ENCODE measurements at places on chromosomes 4 and X.

GRCh38 chr4:123553733-123554637 is 157.4 kb downstream of the SPRY1 start:
- no peak for DNase-seq

DNA sequence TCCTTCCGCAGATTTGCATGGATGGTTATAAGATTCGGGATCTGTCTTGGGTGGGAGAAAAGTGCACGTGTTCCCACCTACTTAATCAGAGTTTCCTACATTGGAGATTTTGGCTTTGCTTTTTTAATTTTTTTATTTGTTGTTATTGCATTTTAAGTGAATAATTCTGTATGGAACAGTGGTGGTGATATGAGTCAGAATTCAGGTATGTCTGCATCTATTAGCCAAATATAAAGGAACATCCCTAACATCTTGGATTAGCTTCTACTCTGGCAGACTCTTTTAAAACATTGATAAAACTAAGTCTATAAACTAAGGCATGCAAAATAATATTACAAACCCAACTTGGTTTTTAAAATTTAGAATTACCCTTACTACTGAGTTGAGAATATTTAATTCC is 659.8 kb upstream of the EPHA5 start:
- no peak for DNase-seq

DNA sequence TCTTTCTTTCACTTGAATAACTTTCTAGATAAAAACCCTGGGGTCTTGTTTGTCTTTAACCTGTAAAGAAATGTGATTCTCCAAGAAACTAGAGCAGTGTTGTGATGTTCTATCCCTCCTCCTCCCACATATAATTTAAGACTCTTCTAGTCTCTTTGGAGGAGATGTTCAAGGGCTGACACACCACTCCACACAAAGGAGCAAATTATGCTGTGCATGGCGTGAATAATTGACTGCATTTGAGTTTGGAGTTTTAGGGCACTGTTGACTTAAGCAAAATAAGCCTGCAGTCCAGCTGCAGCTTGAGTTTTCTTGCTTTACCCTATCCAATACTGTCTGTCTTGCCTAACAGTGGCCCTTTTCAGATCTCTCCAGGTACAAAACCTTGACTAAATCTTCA is 119.7 kb downstream of the CHRDL1 start:
- DNase-seq = no peak

- no peak for DNase-seq
Measured at GRCh38 chr4:151048913-151049312, 33.8 kb upstream of the LRBA start.

GRCh38 chr4:73803213-73803612 is 33.3 kb upstream of the CXCL6 start:
- DNase-seq = no peak

- no peak for DNase-seq
Measured at GRCh38 chrX:155877288-155877687, 3.9 kb upstream of the VAMP7 start.

DNA sequence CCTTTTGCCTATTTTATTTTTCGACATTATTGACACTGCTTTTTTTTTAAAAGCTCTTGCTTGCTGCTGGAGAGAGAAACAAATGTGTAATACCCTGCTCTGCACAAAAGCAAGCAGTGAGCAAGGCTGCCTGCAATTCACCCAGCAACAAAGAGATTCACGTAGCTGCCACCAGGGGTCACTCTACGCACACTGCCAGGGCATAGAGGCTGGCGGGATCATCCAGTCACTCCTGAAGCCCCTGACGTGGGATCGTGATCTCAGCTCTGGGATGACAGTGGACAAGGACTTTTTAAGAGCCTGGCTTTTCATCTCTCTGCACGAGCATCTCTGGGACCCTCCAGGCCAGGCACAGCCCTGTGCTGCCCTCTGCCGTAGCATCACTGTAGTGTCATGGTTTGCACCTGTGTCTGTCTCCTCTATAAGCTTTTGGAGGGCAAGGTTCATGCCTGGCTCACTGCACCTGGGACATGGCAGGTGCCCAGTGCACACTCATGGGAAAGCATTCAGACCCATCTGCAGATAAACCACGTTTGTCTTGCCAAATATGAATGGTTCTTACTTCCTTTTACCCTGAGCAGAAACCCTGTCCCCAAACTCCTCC is 19.8 kb downstream of the C4orf50 start:
- DNase-seq = peak; percentile 29

DNA sequence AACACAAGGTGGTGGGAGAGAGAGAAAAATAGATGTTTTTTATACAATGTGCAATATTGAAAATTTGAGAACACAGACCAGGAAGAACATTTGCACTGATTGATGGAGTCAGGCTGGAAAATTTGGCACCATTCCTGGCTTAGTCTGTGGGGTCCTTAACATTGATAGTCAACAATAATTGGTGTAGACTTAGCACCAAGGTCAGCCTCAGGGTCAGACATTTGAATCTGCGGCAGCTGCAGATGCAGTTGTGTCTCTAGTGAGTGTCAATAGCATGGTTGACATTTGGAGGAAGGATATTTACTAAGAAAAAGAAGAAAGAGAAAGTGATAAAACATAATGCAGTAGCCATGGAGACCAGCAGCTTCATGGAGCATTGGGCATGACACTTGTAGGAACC is 31.5 kb upstream of the GLRA3 start:
- no peak for DNase-seq

DNA sequence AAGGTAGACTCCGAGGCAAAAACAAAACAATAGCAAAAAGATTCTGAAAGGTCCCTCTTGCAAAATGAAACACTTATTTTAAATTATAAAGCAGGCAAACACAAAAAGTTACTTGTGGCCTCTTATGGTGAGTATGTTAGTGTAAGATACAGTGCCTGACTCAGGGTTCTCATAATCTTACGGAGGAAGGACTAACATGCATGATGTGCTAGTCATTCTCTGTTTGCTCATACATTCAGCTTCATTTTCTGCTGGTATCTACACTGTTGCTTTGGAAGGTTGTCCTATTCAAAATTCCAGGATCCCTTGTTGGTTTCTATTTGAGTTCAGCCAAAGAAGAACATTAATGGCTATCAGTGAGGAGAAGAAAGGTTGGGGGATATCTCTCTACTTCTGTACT is 249.1 kb upstream of the FAM47A start:
- DNase-seq = no peak

GRCh38 chr4:179624768-179625181 is 2182.5 kb upstream of the AGA start:
- no peak for DNase-seq

GRCh38 chrX:152866386-152866785 is 31.5 kb upstream of the ZNF185 start:
- DNase-seq = no peak

GRCh38 chr4:94431388-94431787 is 20.4 kb upstream of the PDLIM5 start:
- DNase-seq = no peak

DNA sequence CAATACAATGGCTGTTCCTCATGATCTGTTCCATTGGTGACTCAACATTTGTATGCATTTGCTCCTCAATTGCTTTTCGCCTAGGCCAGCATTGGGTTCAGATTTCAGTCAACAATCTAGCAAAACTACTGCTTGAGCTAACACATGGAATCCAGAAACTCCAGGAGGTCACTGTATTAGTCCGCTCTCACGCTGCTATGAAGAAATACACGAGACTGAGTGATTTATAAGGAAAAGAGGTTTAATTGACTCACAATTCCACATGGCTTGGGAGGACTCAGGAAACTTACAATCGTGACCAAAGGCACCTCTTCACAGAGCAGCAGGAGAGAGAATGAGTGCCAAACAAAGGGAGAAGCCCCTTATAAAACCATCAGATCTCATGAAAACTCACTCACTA is 67.1 kb downstream of the RXFP1 start:
- DNase-seq = no peak

DNA sequence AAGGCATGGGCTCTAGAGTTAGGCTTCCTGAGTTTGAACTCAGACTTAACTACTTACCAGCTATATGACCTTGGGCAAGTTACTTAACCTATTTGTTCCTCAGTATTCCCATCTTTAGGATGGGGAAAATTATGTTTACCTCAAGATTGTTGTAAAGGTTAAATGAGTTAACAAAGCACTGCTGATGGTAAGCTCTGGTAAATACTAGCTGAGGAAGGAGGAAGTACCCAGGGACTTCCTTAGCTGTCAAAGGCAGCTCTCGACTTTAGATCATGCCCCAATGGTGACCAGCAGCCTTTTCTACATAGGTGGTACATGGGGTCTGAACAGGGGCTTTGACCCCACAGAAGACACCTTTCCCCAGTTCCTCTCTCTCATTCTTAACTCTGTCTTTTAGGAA is 20.1 kb downstream of the ATP7A start:
- DNase-seq = no peak

DNA sequence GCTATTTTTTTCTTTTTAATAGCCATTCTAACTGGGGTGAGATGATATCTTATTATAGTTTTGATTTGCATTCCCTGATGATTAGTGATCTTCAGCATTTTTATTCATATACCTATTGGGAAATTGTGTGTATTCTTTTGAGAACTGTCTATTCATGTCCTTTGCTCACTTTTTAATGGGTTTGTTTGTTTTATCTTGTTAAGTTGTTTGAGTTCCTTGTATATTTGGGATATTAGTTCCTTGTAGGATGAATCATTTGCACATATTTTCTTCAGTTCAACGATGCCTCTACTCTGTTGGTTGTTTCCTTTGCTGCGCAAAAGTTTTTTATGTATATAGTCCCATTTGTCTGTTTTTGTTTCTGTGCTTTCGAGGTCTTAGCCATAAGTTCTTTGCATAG is 43.1 kb upstream of the DRP2 start:
- no peak for DNase-seq

- DNase-seq = no peak
Measured at GRCh38 chr4:30753316-30753715, 33.1 kb downstream of the PCDH7 start.

DNA sequence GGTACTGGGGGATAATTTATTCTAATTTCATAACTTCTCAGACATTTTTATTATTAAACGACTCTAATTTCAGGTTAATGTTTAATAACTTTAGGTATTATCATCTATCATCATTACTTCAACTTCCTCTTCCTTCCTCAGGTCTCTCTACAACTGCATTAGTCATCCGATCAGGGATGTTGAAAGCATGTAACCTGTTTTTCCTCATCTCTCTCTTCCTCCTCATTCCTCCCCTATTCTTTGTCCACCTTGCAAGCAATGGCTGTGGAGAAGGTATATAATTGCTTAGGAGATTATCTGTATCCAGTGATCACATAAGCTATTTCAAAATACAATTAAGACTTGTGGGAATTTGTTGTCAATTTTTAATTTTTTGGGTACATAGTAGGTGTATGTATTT is 632.6 kb upstream of the DIAPH2 start:
- no peak for DNase-seq

DNA sequence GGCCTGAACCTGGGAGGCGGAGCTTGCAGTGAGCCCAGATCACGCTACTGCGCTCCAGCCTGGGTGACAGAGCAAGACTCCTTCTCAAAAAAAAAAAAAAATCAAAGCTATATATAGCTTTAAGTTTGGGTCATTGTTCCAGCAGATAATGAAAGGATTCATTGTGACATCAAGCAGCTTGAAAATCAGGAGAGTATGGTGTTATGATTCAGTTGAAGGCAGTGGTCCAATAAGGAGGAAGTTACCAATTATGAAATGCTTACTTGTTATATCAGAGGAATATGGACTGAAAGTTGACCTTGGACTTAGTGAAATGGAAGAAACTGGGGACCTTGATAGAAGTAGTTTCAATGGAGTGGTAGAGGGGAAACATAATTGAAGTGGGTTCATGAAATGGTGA is 140.4 kb upstream of the MAD2L1 start:
- no peak for DNase-seq

DNA sequence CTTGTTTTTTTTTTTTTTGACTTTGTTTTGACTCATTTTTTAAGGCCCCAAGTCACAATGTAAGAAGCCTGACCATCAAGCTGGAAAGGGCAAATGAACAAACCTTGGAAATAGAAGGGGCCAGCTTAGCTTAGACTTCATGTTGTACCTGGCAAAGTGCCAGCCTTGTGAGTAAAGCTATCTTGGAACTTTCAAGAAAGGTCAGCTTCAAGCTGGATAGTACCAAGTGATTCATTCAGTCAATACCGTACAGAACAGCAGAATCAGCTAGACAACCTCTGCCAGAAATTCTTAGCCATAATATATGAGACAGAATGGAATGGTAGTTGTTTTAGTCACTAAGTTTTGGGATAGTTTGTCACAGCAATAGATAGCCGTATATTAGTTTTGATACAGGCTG is 1492.2 kb upstream of the TENM3 start:
- no peak for DNase-seq

DNA sequence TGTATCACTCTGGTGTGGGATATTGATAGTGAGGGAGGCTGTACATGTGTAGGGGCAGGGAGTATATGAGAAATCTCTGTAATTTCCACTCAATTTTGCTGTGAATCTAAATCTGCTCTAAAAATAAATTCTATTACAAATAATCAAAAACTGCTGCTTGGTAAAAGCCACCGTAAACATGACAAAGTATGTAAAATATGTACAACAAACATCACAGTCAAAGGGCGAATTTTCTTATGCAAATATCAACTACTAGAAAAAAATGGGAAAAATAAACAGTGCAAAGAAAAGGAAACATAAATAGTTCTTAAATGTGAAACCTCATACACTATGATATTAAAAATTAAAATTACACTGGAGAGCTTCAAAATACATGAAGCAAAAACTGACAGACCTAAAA is 105.1 kb upstream of the DCLK2 start:
- DNase-seq = no peak
